Amygdala (tissue), 56 donors: ENCODE measurements at places on chromosomes 4 and X.

- DNase-seq: no peak
These were observed 23.0 kb upstream of the DHX15 start for GRCh38 chr4:24607334-24607733.

DNA sequence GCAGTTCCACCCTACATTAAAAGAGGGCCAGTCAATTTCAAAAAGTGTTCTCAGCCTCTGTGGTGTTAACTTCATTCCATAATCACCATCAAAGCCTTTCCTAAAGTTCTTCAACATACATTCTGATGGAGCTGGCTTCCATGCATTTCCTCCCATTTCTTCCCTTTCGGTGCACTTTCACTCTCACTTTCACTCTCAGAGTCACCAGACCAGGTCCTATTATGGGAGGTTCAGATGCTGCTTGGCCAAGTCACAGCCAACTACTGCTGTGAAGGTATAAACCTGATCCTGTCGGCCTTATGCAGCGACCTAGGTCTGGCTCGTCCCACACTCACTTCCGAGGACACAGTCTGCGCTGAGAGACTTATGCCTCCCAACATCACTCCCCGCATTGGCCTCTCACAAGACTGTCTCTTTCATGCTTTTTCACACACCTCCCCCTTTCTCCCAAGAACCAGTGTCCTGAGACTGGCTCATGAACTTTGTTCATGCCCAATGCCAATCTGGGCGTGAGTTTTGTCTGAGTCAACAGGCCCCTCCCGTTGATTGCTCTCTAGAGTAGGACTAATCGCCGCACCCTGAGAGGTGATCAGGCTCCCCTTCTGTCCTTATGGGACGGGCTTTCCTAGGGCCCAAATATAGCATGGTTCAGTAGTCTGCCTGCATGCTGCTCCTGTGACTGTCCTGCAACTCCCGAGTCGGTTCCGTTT lies 60.8 kb upstream of the XAGE1B start:
- no peak for DNase-seq

GRCh38 chrX:69024161-69024736 lies 141.0 kb downstream of the PJA1 start:
- DNase-seq: no peak

DNA sequence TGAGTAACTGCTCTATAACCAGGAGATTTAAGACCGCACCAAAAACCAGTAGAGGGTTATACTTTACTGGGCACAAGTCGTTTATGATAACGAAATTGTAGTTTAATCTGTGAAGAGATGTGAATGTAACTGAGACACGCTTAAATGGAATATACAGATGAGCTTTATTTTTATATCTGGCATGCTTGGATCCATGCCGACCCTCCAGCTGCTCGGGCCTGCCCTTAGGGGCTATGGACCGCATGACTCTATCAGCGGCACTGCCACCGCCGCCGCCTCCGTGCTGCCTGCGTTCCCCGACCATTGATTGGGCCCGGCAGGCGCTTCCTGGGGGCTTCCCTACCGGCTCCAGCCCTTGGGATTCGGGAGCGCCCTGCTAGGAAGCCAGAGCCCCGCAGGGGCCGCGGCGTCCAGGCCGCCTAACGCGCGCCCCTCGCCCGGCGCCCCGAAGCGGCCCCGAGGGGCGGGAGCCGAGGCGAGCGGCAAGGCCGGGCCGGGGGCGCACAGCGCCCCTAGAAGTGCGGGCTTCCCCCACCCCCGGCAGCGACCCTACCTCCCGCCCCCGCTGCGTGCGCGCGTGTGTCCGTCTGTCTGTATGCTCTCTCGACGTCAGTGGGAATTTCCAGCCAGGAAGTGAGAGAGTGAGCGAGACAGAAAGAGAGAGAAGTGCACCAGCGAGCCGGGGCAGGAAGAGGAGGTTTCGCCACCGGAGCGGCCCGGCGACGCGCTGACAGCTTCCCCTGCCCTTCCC lies at the start of gene NFKB1:
TSS of gene NFKB1 (plus strand) at position 664 of the 751 bp plus-strand sequence. CDS start 24,160 bp downstream, outside the sequence.
- DNase-seq: peak; percentile 76

DNA sequence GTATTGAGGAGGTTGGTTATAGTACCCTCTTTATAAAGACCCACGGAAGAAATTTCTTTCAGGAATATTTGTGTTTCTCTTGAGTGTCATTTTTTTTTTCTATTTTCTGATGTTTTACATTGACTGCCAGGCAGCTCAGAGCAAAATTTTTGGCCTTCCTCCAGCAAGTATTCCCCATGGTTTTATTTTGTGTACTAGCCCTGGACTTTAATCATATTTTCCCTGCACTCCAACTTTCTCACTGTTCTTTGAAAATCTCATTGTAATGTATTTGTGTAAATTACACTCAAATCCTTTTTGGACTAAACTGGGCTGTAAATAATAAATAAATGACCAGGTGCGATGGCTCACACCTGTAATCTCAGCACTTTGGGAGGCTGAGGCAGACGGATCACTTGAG lies 45.6 kb upstream of the USP46 start:
- DNase-seq: no peak
